ENCODE measurements at places on chromosomes 3 and 15.

DNA sequence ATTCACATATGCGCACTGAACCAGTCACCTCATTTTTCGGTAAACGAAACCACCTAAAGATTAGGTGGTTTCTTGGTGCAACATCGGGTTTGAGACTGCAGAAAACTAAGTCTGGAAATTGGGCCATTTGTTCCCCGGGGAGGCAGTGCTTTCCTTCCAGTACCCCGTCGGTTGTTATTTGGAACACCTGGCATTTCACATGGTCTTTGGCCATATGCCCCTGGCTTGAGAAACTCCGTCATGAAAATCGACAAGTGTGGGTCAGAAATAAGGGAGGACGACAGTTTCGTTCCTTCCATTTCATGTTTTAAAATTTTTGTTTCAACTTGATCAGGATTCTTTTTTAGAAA is 544 bp upstream of the GATM start:
- no peak for DNase-seq

DNA sequence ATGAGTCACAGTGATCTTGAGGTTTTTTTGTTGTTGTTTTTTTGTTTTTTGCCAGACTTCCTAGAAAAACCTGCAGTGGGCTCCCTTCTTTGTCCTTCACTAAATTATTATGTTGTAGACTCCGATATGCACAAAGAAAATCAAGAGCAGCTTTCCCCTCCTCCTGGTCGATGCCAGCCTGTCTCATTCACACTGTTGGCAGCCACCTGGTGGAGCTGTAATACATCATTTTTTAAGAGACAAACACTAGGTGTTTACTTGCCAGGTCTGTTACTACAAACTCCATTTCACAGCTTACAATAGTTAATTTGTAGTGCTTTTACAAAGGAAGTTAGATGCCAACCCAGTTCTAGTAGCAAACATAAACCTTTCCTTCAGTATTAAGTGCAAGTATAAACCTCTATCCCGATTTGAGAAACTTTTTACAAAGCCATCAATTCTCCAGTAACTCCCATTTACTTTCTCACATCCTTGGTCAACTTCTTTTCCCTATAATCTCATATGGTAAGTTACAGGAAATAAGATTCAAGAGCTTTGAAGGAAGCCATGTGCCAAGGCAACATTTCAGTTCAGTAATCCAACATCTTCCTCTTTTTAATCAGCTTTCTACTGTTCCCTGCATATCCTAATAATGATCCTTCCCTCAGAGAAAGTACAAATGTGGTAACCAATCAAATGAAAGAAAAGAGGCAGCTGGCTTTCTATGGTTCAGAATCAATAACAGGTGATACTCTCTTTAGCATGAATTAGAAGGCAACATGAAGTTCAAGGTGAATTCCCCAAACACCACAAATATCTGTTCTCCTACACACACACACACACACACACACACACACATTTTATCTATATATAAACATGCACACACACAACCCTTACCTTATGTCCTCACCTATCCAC is 14.0 kb downstream of the AAGAB start:
- peak; percentile 23 for DNase-seq

DNA sequence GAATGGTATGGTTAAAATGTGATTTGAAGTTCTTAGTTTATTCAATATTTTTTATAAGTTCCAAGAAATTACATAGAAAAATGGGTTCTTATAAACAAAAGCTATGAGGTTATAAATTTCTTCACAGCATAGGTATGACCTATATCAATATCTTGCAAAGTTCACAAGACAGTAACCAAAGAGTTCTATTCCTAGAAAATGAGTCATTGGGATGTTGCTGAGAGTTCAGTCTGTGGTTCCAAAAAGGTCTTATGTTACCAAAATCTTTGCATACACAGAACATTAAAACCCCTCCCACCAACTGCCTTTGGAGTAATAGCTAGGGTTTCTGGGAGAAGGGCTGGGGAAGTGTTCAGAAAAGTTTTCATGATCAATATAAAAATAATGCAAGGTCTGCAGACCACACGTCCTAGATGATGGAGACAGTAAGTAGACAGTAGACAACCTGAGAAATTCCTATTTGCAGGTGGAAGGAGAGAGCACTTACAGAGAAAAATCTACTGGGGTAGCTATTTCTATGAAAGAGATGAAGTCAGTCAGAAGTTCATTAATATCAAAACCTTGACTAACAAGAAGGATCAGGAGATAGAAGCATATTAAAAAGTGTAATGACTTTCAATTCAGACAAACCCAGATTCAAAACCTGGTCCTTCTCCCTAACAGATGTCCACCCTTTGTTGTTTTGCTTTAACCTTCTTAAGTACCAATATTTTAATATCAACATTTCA is 279.3 kb downstream of the KCNH8 start:
- no peak for DNase-seq

GRCh38 chr3:140432229-140432669 is 245.6 kb upstream of the TRIM42 start:
- no peak for DNase-seq

DNA sequence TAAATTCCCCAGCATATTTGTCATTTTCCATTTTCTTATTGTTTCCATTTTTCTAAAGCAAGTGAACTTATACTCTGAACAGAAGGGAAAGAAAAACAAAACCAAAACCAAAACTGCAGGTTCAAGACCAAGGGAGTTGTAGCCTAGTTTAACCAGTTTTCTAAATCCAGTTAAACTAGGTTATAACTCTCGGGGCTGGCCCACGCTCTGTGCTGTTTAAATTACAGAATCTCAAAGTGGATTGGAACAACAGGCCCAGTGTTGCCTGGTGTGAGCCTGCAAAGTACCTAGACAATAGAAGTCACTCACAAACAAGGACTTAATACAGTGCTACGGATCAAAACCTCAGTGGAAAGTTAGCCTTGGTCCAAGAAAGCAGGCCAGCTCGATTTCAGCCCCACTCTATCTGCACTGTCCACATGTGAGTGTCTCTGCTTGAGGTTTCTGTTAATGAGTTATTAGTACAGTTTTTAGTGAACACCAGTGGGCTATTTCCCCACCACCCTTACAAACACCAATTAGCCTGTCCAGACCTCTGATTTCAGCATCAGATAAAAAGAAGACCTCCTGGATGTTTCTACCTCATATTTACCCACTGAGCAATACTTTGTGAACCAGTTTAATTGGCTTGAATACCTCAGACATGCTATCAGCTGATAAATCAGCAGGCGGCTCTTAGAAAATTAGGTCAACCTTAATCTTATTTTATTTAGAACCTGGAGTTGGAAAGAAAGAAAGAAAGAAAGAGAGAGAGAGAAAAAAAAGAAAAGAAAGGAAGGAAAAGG is 93.8 kb upstream of the PDZRN3 start:
- DNase-seq = no peak

GRCh38 chr3:76372497-76372896 is 587.1 kb upstream of the ZNF717 start:
- DNase-seq = no peak

Data from activated gamma-delta T cell treated with Interleukin-2 at 50 U/mL for 16 hours (primary cell).